ENCODE measurements at places on chromosomes 5 and 9. TPM values are rescaled to one million over a fixed set of nuclear protein-coding genes. Genes with fewer than 3 reads are reported as not detected.

DNA sequence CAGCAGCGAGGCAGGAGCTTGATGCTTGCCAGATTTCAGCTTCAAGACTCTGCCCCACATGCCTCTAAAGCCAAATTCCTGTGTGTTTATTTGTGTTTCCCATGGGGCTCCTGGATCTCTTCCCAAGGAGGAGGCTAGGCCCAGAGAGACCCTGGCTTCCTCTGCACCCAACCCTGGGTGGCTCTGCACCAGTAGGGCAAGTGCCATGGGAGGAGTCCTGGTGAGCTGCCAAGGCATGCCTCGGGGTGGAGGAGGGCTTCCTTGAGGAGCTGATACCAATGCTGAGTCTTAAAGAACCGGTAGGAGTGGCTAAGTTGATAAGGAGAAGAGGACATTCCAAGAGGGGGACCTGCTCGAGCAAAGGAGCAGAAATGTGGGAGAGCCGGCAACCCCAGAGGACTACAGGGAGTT lies 6.8 kb upstream of the TIFAB start:
- no peak for DNase-seq

GRCh38 chr5:138643040-138643791 lies 68.0 kb upstream of the HSPA9 start:
- DNase-seq, result no peak

- no peak for DNase-seq
These were observed 82.5 kb downstream of the LRRC70 start for GRCh38 chr5:62661126-62661525.

- peak; percentile 89 for DNase-seq
These were observed 7.9 kb upstream of the ENG start for GRCh38 chr9:127862075-127863011.

- DNase-seq, result no peak
These were observed 14.4 kb downstream of the ZCCHC9 start for GRCh38 chr5:81315830-81316229.

DNA sequence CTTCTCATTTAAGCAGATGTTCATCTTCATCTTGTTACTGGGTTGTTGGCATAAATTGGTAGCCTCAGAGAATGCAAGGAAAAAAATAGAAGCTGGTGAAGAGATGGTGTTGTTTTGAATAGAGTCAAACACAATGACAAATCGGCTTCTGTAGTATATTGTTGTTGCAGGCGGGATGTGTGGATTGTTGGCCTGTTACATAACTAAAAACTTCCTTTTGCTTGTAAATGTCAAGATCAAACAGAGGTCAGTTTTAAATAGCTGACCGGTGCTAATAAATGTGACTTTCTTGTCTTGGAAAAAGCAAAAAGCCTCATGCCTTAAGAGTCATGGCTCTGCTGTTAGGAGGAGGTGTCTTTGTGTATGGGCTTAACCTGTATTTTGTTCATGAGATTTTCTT lies 59.2 kb downstream of the CCDC192 start:
- no peak for DNase-seq

DNA sequence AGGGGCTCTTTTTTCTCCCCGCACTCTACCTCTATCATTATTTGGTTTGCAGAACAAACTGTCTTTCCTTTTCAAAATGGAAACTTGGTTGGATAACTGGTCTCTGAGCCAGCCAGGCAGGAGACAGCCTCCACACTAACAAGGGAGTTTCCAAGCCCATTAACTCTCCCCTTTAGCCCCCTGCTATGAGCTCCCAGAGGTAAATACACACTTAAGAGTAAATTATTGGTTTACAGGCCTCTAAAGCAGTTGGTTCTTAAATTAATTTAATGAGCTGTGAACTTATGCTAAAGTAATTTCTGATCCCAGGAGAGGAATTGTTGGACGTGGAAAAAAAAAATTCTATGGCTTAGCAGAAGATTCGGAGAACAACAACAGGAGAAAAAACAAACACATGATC lies 30.3 kb downstream of the EPB41L4A start:
- DNase-seq, result no peak

DNA sequence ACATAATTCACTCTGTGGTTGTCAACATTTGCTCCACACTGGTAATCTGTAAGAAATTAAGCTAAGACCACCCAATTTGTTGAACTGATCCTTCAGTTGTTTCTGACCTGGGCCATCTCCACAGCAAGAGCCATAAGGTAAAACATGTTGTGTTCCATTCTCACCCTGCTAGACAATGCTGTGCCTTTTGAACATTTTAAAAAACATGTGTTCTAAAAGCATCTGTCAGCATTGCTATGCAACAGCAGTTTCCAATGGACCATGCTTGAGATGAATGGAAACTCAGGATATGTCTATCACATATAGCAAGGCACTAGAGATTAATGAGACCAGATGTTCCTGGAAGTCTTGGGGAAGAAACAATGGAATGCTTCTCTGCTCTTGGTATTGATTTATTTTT lies 455.1 kb upstream of the RGMB start:
- DNase-seq, result no peak

DNA sequence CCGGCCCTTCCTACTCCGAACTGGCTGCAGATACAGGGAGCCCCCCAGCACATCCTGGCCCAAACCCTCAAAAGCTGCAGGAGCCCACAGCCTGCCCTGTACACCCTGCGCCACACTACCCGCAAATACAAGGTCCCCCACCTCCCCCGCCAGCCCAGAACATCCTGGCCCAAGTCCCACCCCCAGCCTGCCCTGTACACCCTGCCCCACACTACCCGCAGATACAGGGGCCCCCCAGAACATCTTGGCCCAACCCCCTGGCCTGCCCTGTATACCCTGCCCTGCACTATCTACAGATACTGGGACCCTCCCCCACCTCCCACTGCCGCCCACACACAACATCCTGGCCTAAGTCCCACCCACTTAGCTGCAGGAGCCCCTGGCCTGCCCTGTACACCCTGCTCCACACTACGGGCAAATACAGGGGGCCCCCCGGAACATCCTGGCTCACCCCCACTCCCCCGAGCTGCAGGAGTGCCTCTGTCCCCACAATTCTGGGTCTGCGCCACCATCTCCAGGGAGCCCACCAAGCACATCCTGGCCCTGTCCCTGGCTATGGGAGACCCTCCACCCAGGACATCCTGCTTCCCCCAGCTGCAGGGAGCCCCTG lies 8.3 kb downstream of the LPCAT1 start:
- DNase-seq, result no peak

GRCh38 chr9:73154271-73154670 lies 2.6 kb downstream of the ANXA1 start:
- no peak for DNase-seq

GRCh38 chr5:18749763-18750162 lies 1115.5 kb downstream of the TAF11L14 start:
- no peak for DNase-seq

- peak; percentile 86 for DNase-seq
These were observed at the start of gene MSX2 for GRCh38 chr5:174724484-174725260. Gene MSX2, plus strand, starts transcription at chr5:174724582. Its CDS starts 78 bp downstream, at chr5:174724660.

- DNase-seq, result no peak
These were observed 41.0 kb upstream of the PRDM9 start for GRCh38 chr5:23466401-23466912.

DNA sequence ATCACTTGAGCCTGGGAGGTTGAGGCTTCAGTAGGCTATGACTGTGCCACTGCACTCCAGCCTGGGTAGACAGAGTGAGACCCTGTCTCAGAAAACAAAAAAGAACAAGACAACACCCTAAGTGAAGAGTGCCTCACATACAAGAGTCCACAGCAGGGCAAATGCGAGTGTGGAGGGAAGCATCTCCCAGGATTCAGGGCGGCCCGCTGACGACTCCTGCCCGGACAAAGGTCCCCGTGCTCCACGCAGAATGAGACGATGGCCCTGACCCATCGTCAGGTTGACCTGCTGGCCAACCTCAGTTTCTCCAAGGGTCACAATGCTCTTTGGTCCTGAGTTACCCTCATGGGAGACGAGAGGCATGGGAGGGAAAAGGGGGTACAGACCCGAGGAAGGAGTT lies 18.3 kb downstream of the MRNIP start:
- no peak for DNase-seq

- DNase-seq, result no peak
These were observed 43.5 kb upstream of the STXBP1 start for GRCh38 chr9:127568618-127568970.

DNA sequence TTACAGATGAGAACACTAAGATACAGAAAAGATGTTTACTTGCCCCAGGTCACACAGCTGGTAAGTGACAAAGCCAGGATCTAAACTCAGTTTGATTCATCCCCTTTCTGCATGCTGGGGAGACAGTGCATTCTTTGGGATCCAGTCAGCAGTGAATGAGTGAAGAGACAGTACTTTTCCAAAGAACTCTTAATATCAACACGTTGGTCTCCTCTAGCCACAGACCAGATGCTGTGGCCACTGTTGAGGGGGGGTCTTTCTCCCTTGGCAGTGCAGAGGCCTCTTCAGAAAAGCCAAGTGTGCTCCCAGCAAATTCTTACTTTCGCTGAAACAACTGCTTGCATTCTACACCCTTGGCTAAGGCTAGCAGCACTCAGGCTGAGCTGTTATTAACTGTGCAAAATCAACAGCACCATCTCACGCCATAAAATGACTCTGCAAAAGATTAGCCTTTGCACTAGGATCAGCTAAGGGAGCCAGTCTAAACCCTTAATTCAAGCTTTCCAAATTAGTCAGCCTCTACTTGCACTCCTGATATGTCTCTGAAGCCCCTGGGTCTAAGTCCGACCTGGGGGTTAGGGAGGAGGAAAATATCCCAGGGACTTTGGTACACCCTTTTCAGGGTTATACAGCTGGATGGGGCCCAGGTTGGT lies 4.8 kb upstream of the TMEM171 start:
- DNase-seq, result no peak

DNA sequence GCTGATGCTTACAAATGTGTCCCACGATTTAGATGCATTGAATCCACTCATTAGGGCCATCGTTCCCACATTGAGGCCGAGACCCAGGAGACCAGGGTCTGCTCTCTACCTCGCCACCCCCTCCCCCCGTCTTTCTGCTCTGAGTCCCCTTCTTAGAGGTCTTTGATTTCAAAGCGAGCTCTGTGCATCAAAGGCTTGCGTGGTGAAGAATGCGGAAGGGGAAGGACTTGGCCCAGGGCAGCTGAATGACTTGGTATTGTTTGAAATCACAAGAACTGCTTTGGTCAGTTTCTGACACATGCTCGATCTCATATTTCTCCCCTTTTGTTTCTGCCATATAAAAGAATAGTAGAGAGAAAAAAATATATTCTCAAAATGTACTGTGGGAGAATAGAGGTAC lies 78.3 kb upstream of the IRX1 start:
- no peak for DNase-seq

CFAP157 gene
- not detected for total RNA-seq

PARP8 gene
- 5.3 TPM for total RNA-seq

ACSL6 gene
- total RNA-seq, result 2.7 TPM

BASP1 gene
- total RNA-seq, result 0.59 TPM

TEX48 gene
- not detected for total RNA-seq

IL3 gene
- total RNA-seq, result not detected

SLC24A2 gene
- total RNA-seq, result 0.02 TPM
